ENCODE measurements at places on chromosomes 6 and 20.

- no peak for DNase-seq
These were observed 209.8 kb upstream of the FOXA2 start for GRCh38 chr20:22794200-22794599.

DNA sequence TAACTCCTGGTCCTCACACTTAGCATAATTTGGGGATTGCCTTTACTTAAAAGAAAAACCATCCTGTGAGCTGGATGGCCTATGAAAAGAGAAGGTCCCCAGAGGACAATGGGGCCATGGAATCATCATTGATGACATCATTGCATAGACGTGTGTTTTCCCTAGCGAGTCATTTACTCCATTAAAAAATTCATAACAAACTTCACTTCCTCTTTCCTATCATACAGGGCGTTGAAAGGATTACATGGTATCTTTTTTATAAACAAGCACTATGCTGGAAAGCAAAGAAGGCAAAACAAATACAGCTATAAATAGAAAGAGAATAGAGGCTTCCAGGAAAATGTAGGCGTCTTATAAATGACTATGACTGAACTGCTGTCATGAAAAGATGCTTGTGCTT, 11.3 kb upstream of the COL12A1 start:
- DNase-seq, result peak; percentile 74

GRCh38 chr6:135750081-135750480, 101.4 kb upstream of the PDE7B start:
- DNase-seq, result no peak

GRCh38 chr6:46263707-46264086, 92.9 kb upstream of the ENPP5 start:
- peak; percentile 97 for DNase-seq

DNA sequence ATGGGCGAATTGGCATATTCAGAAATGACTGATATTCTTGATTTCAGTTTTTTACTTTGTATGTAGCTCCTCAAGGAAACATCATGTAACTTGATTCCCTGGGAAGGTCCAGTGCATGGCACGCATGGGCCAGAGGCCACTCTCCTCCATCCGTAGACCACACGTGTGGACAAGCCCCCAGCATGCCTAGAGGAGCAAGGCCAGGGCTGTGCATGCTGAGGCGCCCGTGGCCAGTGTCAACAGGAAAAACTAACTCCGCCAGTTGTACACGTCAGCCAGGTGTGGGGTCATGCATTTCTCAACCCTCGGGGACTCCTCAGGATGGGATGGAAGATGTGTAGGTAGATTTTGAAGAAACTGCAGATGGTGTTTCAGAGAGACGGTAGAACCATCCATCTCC, 37.8 kb upstream of the CD93 start:
- DNase-seq, result no peak

GRCh38 chr6:143821359-143821758, 21.8 kb upstream of the LTV1 start:
- DNase-seq, result no peak

- DNase-seq, result no peak
These were observed 4.5 kb upstream of the TNFAIP3 start for GRCh38 chr6:137862419-137863090.

DNA sequence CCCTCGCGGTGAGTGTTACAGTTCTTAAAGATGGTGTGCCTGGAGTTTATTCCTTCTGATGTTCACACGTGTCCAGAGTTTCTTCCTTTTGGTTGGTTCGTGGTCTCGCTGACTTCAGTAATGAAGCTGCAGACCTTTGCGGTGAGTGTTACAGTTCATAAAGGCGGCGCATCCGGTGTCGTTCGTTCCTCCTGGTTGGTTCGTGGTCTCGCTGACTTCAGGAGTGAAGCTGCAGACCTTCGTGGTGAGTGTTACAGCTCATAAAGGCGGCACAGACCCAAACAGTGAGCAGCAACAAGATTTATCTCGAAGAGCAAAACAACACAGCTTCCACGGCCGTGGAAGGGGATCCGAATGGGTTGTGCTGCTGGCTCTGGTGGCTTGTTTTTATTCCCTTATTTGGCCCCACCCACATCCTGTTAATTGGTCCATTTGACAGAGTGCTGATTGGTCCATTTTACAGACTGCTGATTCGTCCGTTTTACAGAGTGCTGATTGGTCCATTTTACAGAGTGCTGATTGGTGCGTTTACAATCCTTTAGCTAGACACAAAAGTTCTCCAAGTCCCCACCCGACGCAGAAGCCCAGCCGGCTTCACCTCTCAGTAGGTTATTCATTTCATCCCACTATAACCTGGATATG, 48.2 kb upstream of the ARG1 start:
- DNase-seq, result no peak

DNA sequence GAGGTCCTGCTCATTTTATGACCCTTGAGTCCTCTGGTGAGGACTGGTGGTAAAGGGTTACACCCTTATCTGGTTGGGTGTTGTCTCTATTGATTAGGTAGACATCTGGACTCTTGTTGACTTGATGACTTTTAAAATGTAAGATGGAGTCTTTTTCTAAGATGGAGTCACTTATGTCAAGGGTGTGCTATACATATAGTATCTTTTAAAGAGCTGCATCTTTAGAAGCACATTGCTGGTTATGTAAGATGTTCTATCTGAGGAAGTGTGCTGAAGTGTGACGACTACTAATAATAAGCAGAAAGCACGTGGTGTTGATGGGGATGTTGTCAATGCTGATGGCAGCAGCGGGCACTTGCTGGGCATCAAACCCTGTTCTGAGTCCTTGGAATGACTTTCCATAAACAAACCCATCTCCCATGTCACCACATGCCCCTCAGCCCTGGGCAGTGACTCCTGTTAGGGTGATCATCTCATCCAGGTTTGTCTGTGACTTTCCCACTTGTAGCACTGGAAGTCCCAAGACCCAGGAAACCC, 229.6 kb downstream of the EYA2 start:
- peak; percentile 25 for DNase-seq

GRCh38 chr6:118562959-118563358, 14.9 kb downstream of the PLN start:
- DNase-seq, result peak; percentile 65

DNA sequence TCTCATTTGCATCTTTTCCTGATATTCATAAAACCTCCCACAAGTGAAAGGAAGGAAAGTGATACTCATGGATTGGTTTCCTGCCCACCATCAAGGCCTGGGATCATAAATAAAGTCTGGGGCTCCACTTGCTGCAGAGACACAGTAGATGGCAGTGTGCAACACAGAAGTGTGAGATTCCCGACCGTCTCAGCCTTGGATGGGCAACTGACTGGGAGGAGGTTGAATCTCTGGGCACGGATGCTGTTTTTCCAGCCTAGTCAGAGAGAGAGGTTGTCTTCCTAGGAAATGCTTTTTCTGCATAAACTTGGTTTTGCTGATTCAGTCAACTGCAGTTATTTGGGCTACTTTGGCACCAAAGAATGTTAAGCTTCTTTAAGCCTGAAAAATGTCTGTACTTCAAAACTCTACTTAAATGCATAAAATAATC, 9.9 kb upstream of the RFPL4B start:
- DNase-seq, result peak; percentile 88

DNA sequence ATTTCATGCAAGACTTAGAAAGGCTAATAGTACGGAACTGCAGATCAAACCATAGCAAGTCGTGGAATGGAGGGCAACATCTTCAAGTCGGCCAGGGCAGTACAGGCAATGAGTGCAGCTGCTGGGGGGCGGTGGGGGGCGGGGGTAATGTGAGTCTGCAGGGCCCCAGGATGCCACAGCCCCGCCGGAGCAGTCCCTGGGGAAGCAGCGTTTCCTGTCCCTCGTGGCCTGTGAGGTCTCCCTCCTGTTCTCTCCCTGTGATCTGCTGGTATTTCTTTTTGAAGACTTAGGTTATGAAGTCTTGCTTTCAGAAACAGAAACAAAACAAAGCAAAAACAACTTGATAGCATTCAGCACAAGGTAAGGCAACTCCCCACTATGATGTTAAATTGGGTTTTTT, 351.9 kb downstream of the FOXA2 start:
- no peak for DNase-seq

All from AG10803 (cell line).